ENCODE measurements at places on chromosomes 11 and 22. TPM values are rescaled to one million over a fixed set of nuclear protein-coding genes. Genes with fewer than 3 reads are reported as not detected.

Gene SMTNL1
- polyA plus RNA-seq = 0.44 TPM

Gene C11orf87
- polyA plus RNA-seq = not detected

Gene OR2AG2
- not detected for polyA plus RNA-seq

Gene FREY1
- not detected for polyA plus RNA-seq

Gene PTS
- polyA plus RNA-seq = 3.7 TPM

Gene BTG4
- polyA plus RNA-seq = not detected

Gene CARD16
- polyA plus RNA-seq = 184 TPM

Gene RFPL3
- not detected for polyA plus RNA-seq

Gene DRICH1
- polyA plus RNA-seq = not detected

Gene OR5P2
- polyA plus RNA-seq = not detected

Gene PICK1
- polyA plus RNA-seq = 6.6 TPM
